Nucleus accumbens (tissue), 56 donors: ENCODE measurements at places on chromosomes 11 and 22.

GRCh38 chr11:120054753-120055045 lies 83.2 kb downstream of the TRIM29 start:
- no peak for DNase-seq

DNA sequence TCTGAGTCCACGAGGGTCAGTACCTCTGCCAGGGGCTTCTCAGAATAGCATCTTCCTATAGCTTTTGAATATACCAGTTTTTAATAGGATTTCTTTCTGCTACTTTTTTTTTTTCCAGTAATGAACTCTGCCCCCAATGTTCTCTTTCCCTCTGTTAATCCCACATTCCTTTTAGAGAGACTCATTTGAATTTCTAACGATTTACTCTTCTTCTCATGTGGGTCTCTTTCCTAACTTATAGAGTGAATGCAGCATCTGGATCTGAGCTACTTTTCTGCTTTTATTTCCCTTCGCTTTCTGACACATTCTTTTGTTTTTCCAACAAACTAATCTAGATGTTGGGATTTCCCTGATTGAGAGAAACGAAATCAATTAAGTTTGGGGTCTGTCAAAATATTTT lies 71.4 kb downstream of the INSC start:
- no peak for DNase-seq

DNA sequence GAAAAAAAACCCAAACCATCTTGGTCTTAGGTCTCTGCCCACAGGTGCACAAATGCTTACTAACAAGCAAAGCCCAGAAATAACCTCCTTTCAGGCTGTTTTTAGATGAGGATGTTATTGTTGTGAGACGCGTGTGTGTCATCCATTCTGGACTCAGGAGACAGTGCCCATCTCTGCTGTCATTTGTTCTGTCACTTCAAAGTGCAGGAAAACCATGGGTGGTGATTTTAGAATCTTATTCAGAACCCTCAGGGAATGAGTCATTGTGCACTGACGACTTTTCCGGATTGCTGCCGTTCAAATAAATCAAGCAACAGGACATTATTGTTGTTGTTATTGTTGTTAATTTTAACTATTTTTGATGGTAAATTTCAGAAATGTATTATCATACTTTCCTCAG lies 110.3 kb downstream of the LRRC32 start:
- DNase-seq = no peak

DNA sequence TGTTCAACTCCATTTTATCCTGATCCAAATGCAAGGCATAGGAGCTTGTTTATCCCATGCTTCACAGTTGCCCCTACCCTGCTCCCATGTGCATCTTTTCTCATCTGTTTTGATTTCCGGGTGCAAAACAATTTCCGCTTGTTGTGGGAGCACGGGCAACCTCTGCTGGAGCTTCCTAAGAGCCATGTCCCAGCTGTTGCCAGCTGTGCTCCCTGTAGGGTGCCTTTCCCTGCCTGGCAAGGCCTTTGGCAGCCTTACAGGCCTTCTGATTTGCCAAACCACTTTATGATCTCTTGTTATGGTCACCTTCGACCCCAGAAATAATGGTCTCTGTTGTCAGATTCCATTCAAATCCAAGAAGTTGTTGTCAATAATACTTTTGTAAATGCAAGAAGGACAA lies 1038.5 kb downstream of the OPCML start:
- DNase-seq = no peak

- DNase-seq = no peak
Observed at GRCh38 chr11:2849994-2850770, 35.4 kb downstream of the CDKN1C start.

GRCh38 chr22:48085901-48086645 lies 1323.6 kb downstream of the TBC1D22A start:
- no peak for DNase-seq

- no peak for DNase-seq
Observed at GRCh38 chr22:33076343-33076742, 18.2 kb upstream of the SYN3 start.

DNA sequence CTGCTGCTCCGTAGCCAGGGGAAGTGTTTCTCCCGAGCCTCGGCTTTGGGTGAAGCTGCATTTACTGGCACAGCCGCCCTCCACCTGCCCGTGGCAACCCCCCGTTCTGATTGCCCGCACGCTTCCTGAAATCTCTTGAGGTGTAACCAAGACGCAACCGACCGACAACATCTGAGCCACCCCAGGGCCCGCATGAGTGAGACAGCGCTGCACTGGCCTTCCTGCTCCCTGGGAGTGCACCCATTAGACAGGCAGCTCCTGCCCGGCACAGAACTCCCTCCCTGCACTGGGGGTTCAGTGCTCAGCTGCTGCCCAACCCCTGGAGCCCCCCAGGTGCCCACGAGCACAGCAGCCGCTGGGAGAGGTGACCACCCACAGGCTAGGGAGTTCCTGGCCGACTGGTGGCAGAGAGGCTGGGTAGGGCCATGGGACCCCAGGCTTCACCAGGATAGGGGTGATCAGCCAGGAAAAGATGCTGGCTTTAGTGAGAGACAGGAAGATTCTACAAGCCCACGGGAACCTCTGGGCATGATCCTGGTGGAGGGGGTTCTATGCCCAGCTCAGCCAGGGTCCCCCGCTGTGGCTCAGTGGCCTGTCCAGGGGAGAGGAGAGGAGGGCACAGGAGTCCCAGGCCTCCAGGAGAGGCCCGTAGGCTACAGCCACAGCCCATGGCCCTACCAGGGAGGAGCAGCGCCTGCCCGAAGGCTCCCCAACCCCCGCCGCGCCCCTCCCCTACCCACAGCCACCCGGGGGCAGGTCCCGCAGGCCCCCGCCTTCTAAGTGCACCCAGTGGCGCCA lies 14.6 kb downstream of the PLXNB2 start:
- no peak for DNase-seq

DNA sequence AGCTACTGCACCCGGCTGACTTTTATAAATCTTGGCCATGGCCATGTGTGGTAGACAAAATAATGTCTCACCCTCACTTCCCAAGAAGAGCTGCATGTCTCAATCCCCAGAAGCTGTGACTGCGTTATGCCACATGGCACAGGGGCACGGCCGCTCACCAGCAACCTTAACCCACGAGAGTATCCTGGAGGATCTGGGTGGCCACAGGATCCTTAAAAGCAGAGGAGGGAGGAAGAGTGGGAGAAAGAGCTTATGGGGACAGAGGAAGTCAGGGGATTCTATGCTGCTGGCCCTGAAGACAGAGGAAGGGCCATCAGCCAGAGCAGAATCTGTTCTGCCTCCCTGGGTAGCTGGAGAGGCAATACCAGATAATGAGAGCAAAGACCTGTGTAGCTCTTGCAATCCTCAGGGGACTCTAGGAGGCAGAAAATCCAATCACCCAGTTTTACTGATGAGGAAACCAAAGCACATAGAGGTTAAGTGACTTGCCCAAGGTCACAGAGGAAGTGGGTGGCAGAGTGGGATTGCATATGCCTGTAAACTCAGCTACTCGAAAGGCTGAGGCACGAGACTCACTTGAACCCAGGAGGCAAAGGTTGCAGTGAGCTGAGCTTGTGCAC lies 55.3 kb downstream of the CELSR1 start:
- DNase-seq = no peak

GRCh38 chr22:37803639-37804351 lies 3.9 kb upstream of the GCAT start:
- DNase-seq = no peak

- no peak for DNase-seq
Observed at GRCh38 chr11:4607096-4607495, 935 bp downstream of the TRIM68 start.
